Hematopoietic multipotent progenitor cell treated with erythropoietin and hydrocortisone succinate and interleukin-3 and kit ligand, for 6 days (in vitro differentiated cells): ENCODE measurements at places on chromosomes 16 and 17.

- no peak for DNase-seq
Measured at GRCh38 chr16:87600246-87600645, 2.1 kb upstream of the JPH3 start.

- peak; percentile 31 for DNase-seq
Measured at GRCh38 chr16:57091975-57092785, at the start of gene CPNE2. Gene CPNE2 (plus strand): TSS chr16:57092583. CDS start chr16:57110743, 18,160 bp downstream.

DNA sequence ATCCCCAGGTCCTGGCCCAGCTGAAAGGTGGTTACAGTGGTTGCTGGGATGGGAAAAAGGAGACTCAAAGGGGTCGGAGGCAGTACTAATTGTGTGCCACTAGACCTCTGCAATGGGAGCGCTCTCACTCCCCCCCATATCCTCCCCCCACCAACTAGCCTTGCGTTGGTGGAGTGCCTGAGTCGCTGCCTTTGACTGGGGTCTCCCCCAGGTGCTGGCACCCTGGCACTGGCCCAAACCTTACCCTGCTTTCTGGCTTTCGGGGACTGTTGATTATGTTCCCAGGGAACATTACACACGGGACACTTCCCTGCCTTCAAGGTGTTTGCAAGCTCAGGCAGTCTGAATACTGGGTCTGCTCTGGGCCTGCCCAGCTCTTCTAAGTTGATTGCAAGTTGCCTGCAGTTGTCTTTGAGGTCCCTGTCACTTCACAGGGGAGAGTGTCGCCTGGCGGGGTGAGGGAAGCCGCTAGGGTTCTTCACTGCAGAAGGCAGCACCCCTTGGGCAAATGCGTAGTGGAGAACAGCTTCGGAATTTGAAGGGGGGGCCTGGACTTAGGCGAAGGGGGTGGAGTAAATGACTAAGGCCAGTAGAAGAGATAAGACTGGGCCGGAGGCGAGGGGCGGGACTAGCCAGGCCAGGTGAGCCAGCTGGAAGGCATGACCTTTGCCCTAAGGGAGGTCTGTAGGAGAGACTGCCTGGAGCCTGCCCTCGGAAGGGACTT is 98.0 kb downstream of the RAB11FIP4 start:
- no peak for DNase-seq

- DNase-seq, result peak; percentile 90
Measured at GRCh38 chr17:63549289-63549945, 860 bp upstream of the DCAF7 start.

DNA sequence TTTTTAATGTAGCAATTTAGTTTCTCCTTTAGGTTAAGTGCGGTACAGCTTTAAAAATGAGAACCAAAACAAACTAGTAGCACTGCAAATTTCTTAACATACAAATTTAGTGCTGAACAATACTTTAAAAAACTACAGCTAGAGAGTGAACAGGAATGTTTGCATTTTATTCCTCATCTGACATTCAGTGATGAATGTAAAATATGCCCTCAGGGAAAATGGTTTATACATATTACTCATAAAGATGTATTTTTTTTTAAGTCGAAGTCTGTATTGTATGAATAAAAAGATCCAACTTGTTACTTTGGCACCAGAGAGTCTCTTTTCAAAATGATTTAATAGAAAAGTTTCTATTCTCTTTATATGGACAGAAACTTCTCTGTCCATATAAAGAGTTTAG is 96.8 kb downstream of the BRIP1 start:
- no peak for DNase-seq

DNA sequence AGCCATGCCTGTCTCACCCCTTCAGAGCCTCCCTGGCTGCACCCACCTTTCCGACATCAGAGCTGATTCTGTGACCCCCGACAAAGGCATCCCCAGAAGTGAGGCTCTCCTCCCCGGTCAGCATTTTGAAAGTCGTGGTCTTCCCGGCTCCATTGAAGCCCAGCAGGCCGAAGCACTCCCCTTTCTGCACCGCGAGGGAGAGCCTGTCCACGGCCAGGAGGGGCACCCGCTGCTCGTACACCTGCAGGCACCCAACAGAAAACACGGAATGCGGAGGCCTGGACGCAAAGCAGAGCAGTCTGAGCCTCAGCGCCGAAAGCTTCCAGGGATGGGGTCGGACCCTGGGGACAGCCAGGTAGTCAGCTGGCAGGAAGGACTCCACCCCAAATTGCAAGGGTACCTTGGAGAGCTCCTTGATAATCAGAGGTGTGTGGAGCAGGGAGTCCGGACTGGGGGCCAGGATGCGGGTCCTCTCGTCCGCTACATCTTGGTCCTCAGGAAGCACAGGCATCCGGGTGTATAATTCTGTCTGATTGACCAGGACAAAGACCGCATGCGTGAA is 13.1 kb upstream of the RNPS1 start:
- no peak for DNase-seq

GRCh38 chr17:44518032-44518431 is 14.8 kb upstream of the GPATCH8 start:
- DNase-seq, result no peak

- DNase-seq, result no peak
Measured at GRCh38 chr17:61470530-61471136, 18.4 kb downstream of the TBX4 start.

DNA sequence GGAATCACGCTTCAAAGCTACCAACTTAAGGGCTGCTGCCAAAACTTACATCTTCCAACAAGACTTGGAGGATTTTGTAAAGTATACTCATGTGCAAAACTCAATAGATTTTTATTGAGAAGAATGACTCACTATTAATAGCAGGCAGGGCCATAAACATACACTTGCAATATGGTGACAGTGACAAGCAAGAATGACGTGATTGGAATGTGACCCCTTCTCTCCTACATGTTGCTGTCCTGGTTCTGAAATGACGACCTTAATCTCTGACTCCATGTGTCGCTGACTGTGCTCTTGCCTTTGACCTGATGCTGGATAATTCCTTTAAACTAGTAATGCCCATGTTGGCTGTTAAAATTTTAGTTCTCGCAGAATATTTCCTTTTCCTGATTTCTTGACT is 174.5 kb downstream of the PARN start:
- DNase-seq, result no peak

DNA sequence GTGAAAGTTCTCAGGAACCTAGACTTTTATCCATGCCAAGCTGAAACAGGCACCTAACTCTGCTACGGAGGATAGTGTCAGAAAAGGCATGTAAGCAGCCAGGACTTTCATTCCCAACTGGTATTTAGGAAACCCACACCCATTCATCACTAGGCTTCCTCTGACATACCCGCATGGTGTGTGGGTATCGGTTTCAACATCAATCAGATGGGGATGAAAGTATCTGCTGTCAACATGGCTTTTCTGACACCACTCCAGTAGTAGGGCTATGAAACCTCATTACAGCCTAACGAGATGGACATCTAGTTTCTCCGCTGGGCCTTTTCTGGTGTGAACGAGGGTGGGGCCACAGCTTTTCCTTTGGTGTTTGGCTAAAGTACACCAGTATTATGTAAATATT is 1178.3 kb downstream of the CDH11 start:
- DNase-seq, result no peak

DNA sequence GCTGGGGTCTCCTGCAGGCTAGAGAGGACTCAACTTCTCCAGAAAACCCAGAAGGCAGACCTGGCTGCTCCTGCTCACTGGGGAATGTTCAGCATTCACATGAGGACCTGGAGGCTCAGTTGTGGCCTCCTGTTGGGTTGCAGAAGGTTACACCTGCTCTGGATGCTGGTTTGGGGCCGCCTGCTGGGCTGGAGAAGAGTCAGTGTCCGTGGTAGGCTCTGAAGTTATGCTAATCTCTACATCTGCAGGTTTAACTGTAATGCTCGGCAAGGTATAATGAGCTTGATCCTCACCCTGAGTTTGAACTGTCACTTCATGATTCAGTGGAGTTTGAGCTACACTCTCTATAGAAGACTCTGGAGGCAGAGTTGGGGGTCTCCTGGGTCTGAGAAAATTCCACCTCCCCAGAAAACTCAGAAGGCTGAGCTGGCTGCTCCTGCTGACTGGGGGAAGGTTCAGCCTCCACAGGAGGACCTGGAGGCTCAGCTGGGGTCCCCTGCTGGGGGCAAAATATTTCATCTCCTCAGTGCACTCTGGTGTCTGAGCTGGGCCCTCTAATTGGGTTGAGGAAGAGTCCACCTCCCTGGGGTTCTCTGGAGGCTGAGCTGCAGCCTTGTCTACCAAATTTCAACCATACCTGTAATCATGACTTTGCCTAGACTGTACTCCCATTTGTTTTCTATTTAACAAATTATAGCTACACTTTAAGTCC is 23.5 kb downstream of the RDM1 start:
- DNase-seq, result no peak

- no peak for DNase-seq
Measured at GRCh38 chr16:72219282-72219681, 47.3 kb upstream of the PMFBP1 start.

- DNase-seq, result no peak
Measured at GRCh38 chr16:14036889-14037288, 34.2 kb upstream of the MRTFB start.

DNA sequence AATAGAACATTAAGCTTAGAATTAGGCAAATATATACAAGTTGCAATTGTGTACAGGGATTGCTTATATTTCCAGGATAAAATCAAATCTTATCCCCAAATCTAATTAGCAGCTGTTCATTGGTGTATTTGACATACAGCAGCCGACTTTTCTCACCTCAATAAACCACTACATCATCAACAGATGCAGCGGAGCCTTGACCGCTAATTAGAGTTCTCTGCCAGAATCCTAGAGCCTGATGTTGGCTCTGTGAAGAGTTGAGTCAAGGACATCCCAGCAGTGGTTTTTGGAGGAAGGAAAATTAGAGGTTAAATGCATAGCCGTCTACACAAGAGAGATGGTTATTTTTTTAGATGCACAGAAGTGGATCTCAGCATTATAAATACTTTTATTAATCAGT is 221.9 kb upstream of the CACNG5 start:
- DNase-seq, result no peak

- no peak for DNase-seq
Measured at GRCh38 chr16:72362973-72363372, 191.0 kb upstream of the PMFBP1 start.

GRCh38 chr17:9309216-9309615 is 266.4 kb downstream of the STX8 start:
- DNase-seq, result no peak

GRCh38 chr17:14923981-14924380 is 341.1 kb downstream of the PMP22 start:
- no peak for DNase-seq

DNA sequence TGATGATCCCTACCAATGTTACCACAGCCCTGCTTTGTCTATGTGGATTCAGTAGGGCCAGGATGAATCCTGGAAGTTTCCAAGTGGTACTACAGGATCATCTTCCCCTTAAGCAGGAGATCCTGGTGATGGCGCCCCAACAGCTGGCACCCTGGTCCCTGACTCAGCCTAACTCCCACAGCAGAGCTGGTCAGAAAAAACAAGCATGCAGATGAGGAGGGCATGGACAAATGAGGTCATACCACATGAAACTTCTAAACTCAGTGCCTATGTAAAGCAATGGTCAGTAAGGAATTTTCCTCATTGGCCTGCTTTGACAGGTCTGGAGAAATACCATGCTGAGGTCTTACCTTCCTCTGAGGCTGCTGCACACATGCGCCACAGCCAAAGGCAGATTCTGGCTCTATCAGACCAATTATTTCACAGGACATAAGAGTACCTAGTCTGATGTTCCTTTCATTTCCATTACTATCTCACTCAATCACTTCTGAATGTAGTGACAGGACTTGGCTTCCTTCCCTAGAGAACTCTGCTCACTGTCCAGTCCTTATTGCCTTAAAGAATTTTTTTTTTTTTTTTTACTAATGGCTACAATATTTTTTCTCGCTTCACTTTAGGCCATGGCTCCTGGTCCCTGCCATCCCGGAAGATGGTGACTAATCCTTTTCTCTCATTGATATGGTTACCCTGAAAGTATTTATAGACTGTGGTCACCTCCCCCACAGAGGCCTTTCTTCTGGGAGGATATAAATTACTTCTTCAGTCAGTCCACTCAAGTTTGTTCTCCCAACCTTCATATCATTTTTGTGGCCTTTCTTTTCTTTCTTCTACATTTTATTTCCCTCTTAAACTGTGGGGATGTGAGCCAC is 525.2 kb upstream of the PSMD7 start:
- no peak for DNase-seq

GRCh38 chr17:39069114-39069756 is 82.2 kb downstream of the PLXDC1 start:
- peak; percentile 78 for DNase-seq

DNA sequence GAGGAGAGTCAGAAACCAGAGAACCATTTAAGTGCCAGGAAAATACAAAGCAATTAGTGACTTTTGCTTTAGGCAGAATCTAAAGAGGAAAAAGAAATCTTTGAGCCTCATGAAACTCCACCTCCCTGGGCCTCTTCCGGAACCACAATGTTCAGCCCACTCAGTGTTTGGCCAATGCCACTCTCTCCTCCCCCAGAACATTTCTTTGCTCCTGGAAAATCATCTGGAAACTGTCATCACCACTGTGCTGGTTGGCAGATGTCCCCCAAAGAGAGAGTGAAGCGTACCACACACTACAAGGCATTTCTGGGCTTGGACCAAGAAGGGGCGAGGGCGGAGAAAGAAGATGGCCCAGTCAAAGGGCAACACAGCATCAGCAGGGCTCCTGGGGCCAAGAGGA is 7.1 kb upstream of the SOX9 start:
- DNase-seq, result no peak

DNA sequence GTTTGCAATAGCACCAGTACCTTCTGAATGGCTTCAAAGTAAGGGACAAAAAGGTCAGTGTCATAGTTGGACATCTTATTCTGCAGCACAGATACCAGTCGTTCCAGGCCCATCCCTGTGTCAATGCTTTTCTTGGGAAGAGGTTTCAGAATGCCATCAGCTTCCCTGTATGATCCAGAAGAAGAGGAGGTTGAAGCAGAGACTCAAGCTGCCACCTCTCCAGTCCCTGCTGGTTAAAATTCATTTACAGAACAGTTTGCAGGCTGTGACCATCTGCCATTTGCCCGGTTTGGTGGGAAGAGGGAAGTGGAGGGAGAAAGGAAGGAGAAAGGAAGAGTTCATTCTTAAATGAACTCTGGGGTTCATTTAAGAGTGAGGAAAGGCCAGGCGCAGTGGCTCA is 18.4 kb upstream of the EXOSC6 start:
- no peak for DNase-seq

GRCh38 chr16:6576113-6576512 is 756.5 kb upstream of the RBFOX1 start:
- no peak for DNase-seq

DNA sequence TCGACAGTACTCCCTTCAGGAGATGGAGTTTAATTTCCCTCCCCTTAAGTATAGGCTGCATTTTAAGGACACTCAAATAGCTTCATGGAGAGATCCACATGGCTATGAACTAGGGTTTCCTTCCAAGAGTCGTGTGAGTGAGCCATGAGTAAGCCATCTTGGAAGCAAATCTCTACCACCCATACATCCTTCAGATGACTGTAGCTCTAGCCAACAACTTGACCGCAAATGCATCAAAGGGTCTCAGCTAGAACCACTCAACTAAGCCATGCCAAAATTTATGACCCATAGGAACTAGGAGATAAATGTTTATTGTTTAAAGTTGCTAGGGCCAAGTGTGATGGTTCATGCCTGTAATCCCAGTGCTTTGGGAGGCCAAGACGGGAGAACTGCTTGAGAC is 43.4 kb downstream of the METTL16 start:
- no peak for DNase-seq
